ENCODE measurements at places on chromosomes 16 and 17.
A peak's percentile ranks its signal among the peaks of the same experiment; 100 is the strongest.

GRCh38 chr17:44780161-44780560, 21.4 kb downstream of the ADAM11 start:
- DNase-seq = no peak

GRCh38 chr17:896454-896853, 83.1 kb downstream of the NXN start:
- DNase-seq = no peak

DNA sequence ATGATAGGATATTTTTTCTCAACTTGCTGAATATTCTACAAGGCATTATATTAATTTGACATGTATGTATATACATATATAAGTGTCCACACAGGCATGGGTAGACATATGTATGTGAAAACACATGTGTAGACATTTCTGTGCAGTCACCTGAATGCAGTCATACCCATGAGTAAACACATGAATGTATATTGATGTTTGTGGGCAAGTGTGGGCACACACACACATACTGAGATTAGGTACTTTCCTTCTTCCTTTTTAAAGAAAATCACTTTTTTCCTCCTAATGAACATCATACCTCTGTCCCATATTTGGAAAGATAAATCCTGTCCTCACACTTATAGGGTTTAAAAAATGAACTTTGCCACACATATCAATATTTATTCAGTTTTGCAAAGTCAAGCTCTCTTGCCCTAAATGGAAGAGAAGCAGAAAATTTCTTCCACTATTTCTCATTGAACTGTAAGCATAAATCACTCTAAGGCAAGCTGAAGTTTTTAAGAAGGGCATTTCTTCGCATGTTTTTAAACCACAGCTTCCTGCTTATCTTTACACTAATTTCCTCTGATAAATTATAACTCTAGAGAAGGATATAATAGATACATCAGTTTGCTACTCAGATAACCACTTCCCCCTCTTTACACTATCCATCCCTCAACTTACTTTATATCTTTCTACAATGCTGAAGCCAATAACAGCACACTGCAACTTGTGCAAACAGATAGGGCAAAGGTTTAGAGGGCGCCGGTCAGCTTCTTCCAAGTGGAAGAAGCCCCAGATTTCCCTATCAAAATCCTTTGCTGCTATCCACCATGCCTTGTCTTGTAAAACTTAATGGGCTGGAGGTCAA, 49.6 kb upstream of the LRRC37A3 start:
- no peak for DNase-seq

DNA sequence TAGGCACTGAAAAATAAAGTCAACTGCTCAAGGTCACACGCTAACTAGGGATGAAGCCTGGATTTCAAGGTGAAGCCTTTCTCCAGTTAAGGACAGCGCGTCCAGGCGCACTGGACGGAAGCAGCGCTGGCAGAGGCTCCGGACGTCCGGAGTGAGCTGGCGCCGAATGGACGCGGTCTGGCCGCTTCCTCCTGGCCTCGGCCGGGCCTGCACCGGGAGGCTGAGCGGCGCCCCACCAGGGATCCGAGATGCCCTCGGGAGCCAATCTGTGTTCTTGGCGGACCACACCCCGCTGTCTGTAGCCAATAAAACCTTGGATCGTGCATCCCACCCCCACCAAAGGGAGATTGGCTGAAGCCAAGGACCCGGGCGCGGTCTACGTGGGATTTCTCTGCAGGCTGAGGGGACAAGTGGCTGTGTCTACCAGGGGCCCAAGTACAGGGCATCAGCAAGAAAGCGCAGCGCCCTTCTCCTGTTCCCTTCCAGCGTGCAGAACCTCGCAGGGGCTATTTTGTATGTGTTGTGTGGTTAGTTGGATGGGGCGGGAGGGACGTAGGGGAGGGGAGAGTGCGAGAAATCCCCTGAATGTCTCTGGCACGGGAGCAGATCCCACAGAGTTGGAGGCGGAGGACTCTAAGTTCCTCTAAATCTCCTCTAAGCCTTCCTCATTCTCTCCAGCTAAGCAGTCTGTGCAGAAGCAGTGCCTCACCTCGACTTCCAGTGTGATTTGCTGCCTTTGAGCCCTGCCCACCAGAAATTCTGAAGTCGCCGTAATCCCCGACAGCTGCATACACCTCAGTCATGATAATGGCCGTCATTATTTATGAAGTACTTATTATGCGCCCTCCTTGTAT, 2.5 kb upstream of the AKAP10 start:
- no peak for DNase-seq

GRCh38 chr17:55769625-55770000, 18.8 kb downstream of the PCTP start:
- no peak for DNase-seq

DNA sequence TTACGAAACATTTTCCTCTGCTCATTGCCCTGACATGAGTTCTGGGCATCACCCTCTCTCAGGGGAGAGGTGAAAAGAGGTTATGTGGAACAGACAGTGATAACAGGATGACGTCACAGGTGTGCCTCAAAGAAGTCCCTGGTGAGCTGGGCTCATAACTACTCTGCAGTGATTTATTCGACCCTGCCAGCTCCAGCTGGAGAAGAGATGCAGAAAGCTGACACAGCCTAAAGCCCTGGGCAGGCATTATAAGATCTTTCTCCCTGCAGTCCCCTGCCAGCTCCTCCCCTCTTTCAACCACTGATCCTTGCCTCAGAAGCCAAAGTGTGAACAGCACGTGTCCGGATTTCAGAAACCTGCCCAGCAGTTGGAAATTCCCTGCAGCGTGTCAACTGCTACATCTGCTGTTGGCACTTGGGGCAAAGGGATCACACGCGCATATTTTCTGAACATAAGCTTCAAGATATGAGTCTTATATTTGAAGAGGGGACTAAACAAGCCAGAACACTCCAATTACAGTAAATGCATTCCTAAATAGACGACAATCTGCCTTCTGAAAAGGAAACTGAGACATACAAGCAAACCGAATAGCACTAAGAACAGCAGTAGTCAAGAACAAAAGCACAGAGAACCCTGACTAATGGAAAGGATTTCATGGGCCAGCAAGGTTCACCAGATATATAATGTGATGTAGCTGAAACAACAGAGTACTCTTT, 80.5 kb downstream of the SMG6 start:
- no peak for DNase-seq

GRCh38 chr17:64202683-64203344, 60.2 kb downstream of the TEX2 start:
- no peak for DNase-seq

- DNase-seq = no peak
Measured at GRCh38 chr16:17590711-17591654, 120.2 kb upstream of the XYLT1 start.

DNA sequence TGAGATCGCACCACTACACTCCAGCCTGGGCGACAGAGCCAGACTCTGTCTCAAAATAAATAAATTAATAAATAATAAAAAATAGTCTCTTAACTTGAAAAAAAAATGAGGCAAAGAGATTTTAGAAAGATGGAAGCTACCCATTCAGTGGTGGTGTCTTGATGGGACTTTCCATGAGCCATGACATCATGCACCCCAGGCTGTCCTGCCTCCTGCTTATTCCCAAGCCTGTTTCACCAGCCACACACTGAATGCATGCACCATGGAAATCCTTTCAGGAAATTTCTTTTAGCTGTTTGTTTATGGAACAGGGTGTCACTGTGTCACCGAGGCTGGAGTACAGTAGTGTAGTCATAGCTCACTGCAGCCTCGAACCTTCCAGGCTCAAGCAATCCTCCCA, 8.9 kb upstream of the DLX3 start:
- no peak for DNase-seq

DNA sequence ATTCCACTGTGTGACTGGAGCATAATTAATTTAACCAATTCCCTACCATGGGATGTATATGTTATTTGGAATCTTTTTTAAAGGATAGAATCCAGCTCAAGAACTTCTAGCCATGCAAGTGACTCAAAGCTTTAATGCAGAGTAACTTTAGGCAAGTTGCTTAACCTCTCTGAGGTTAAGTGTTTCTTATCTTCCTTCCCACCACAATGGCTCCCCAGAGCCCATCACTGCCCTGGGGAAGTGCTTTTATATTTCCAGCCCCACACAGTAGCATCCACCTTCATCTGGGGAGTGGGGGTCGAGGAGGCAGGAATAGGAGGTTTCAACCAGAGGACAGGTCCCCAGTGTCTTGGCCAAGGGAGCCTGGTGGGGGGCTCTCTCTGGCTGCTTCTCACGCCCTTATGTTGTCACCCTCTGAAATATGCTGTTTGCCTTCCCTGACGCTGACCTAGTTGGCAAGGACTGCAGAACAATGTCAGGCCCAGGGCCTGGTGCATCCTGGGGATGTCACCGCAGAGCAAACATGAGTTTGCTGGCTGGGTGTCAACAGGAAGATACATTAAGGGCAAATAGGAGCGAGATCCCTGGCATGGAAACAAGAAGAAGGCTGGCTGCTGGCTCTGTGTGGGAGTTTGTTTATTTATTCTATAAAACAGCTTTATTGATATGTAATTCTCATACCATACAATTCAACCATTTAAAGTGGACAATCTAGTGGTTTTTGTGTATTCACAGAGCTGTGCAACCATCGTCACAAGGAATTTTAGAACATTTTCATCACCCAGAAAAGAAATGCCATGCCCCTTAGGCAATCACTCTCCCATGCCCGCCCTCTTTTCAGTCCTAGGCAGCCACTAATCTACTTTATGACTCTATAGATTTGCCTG, 46.6 kb upstream of the WSB1 start:
- peak; percentile 44 for DNase-seq

DNA sequence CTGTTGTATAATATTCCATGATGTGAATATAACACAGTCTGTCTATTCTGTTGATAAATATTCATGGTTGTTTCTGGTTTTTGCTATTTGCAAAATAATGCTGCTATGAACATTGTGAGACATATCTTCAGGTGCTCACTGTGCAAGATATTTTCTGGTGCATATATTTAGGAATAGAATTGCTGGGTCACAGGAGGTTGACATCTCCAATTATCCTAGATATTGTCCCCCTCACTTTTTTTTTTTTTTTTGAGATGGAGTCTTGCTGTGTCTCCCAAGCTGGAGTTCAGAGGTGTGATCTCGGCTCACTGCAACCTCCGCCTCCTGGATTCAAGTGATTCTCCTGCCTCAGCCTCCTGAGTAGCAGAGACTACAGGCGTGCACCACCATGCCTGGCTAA, 14.5 kb upstream of the MYO18A start:
- DNase-seq = no peak

DNA sequence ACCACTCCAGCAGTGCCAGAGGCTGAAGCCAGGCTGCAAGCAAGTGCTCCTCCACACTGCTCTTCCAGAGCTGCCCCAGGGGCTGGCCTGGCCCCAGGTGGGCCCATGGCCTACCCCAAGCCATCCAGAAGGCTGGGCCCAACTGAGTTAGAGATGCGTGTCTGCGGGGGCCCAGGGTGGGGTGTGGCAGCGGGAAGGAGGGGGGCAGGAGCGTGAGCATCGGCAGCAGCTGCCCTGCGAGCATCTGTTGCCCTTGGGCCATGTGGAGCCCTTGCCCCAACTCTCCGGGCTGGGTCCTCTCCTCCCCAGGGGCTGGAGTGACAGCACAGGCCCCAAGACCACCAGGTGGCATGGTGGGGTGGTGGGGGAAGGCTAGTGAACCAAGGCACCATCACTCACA, 7.3 kb upstream of the SREBF1 start:
- DNase-seq = no peak

GRCh38 chr17:43911904-43912303, 4.6 kb upstream of the MPP2 start:
- DNase-seq = no peak

GRCh38 chr17:66751771-66752170, 83.1 kb upstream of the CACNG5 start:
- DNase-seq = no peak

- peak; percentile 59 for DNase-seq
Measured at GRCh38 chr16:82195917-82196494, 26.0 kb upstream of the MPHOSPH6 start.

DNA sequence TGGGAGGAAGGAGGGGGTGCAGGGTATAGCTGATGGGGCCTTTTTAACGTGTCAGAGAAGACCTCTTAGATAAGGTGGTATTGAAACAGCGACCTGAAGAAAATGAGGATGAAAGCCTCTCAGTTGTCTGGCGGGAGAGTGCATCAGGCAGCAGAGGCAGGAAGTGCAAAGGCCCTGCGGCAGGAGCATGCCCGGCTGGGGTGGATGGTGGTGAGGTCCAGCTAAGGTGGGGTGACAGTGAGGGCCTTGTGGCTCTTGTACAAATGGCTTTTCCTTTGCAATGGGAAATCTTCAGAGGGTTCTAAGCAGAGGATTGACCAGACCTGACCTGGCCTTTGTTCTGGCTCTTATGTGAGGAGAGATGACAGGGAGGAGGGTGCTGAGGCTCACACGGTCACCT, 11.4 kb downstream of the MMP15 start:
- DNase-seq = no peak

DNA sequence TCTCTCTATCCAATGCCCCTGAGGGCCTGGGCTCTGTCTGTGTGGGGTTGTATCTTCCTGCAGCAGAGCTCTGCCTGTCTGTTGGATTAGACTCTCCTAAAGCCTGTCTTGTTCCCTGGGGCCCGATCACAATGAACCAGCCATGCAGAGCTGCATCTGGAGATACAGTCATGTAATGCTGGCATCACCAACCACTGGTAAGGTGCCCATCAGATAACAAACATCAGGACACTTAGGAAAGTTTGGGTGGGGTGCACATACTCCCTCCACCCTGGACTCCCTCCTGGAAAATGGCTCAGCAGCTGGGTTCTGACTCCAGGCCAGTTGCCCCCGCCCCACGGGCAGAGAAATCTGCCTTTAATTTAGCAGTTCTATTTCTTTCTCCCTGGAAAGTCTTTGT, 61.3 kb upstream of the BRD7 start:
- DNase-seq = no peak

GRCh38 chr16:81136390-81137335, 40.5 kb upstream of the GCSH start:
- no peak for DNase-seq

- peak; percentile 22 for DNase-seq
Measured at GRCh38 chr16:76081967-76082366, 195.2 kb upstream of the CNTNAP4 start.

DNA sequence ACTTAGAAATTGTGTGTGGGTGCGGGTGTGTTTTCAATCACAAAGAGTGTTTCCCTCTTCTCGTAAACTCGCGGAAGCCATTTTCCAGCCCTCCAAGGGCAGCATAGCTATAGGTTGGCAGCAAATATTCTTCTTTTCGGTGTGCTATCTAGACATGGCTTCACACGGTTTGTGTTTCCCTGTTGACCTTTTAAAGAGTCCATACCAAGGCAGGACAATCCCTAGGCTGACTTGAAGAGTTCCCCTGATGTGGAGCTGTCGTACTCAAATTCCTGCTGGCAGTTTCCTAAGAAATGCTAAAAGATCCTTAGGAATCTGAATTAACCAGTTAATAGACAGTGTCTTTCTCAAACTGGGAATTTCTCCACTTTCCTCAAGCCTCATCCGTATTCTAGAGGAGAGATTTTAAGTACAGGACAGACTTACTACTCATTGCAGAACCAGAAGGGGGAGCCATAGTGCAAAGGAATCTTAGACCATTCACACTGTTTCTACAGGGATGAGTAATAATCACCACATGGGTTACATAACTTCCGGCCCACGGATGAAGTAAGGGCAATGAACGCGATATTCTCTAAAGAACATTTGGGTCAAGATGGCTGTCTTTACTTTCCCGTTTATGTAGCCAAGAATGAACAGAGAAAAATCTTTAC, 288.6 kb upstream of the ELAC2 start:
- peak; percentile 26 for DNase-seq

GRCh38 chr16:9798474-9798873, 383.8 kb downstream of the GRIN2A start:
- DNase-seq = no peak
